Aorta (tissue), 5 donors: ENCODE measurements at places on chromosomes 5 and 9. TPM values are rescaled to one million over a fixed set of nuclear protein-coding genes. Genes with fewer than 3 reads are reported as not detected.

Gene BBLN
- polyA plus RNA-seq: 164 TPM

Gene PCAT7
- polyA plus RNA-seq: 0.28 TPM

Gene STXBP1
- 20.7 TPM for polyA plus RNA-seq

Gene LCN6
- polyA plus RNA-seq: 2.5 TPM

Gene CMYA5
- 0.61 TPM for polyA plus RNA-seq

Gene FAF2
- 5.0 TPM for polyA plus RNA-seq

Gene C5orf63
- polyA plus RNA-seq: 3.1 TPM

Gene CD72
- 1.6 TPM for polyA plus RNA-seq

Gene OR1J4
- polyA plus RNA-seq: not detected

Gene ADGRD2
- polyA plus RNA-seq: not detected

Gene HACD4
- 1.3 TPM for polyA plus RNA-seq

Gene LHX3
- not detected for polyA plus RNA-seq

Gene PCDHGB4
- polyA plus RNA-seq: 2.7 TPM

Gene NTNG2
- polyA plus RNA-seq: 0.25 TPM

Gene IGFBPL1
- polyA plus RNA-seq: 2.0 TPM

Gene PCDHB15
- polyA plus RNA-seq: 4.4 TPM

Gene SEPTIN8
- polyA plus RNA-seq: 48.6 TPM

Gene LHX6
- not detected for polyA plus RNA-seq

Gene SSNA1
- 77.0 TPM for polyA plus RNA-seq

Gene LRRC19
- polyA plus RNA-seq: not detected

Gene NTRK2
- 0.88 TPM for polyA plus RNA-seq

Gene SPRY4
- 8.1 TPM for polyA plus RNA-seq

Gene VLDLR
- polyA plus RNA-seq: 2.4 TPM

Gene MCC
- 5.5 TPM for polyA plus RNA-seq

Gene TERT
- not detected for polyA plus RNA-seq

Gene CSF2
- polyA plus RNA-seq: not detected

Gene STING1
- 23.9 TPM for polyA plus RNA-seq

Gene PCDHA3
- polyA plus RNA-seq: 0.38 TPM

Gene PPIP5K2
- polyA plus RNA-seq: 47.4 TPM

Gene RUSC2
- polyA plus RNA-seq: 58.3 TPM

Gene NXNL2
- 3.1 TPM for polyA plus RNA-seq

Gene ANKRD18B
- polyA plus RNA-seq: not detected

Gene DIPK1B
- 1.1 TPM for polyA plus RNA-seq

Gene HTR1A
- polyA plus RNA-seq: not detected

Gene THBS4
- polyA plus RNA-seq: 0.36 TPM

Gene EPB41L4B
- 0.74 TPM for polyA plus RNA-seq

Gene SLC25A46
- polyA plus RNA-seq: 32.8 TPM

Gene GARNL3
- polyA plus RNA-seq: 26.6 TPM

Gene SLC25A2
- not detected for polyA plus RNA-seq

Gene IL4
- polyA plus RNA-seq: not detected

Gene CER1
- not detected for polyA plus RNA-seq

Gene RASGRF2
- polyA plus RNA-seq: 2.3 TPM

Gene LCN9
- not detected for polyA plus RNA-seq

Gene PCDHA1
- polyA plus RNA-seq: not detected

Gene GARIN3
- not detected for polyA plus RNA-seq

Gene CCDC152
- polyA plus RNA-seq: 3.5 TPM

Gene PLPP7
- polyA plus RNA-seq: 5.6 TPM

Gene CNTFR
- 0.10 TPM for polyA plus RNA-seq

Gene PCDHB3
- polyA plus RNA-seq: 0.25 TPM

Gene PDE6A
- polyA plus RNA-seq: 0.13 TPM

Gene SLCO4C1
- polyA plus RNA-seq: 0.13 TPM

Gene SAXO1
- polyA plus RNA-seq: not detected

Gene PCDHGA4
- 1.3 TPM for polyA plus RNA-seq

Gene GPX8
- 34.3 TPM for polyA plus RNA-seq
